T-helper 17 cell (primary cell): ENCODE measurements at places on chromosomes 6 and 20. TPM values are rescaled to one million over a fixed set of nuclear protein-coding genes. Genes with fewer than 3 reads are reported as not detected.

Gene FAM209A
- 6.7 TPM for total RNA-seq

DNA sequence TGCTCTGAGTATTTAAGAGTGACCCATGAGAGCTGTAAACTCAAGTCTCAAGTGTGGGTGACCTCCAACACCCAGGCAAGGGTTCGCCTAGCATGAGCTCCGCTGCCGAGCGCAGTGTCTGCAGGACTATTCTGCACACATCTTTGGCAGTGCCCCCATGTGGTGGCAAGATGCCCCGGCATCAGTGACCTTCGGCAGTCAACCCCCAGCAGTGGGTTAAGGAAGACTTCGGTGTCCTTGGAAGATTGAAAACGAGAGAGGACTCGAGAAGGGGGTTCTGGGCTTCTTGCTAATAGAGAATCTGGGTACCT is 43.1 kb downstream of the RBM38 start:
- H3K4me3 ChIP-seq: peak overlapping the region; percentile 67
- peak overlapping the region; percentile 93 for H3K27ac ChIP-seq
- H3K27me3 ChIP-seq: no peaks in the 10 kb centered on the region
- peaks cover 51% of the 10 kb centered on the region for H3K4me1 ChIP-seq

DNA sequence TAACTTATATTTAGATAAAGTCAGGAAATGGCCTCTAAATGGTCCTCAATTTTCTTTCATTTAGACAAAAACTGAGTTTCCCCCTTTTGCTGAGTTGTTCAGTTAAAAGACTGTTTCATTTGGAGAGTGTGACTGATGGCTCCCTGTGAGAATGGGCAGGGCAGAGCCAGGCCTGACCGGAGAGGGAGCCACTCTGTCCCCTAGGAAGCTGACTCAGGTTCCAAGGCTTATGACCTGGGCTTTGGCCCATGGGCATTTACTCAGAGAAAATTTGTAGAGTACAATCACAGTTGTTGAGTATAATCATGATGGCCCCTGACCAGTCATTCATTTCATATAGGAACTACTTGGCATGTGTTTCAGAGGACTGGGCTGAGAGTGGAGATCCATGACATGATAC is 37.0 kb upstream of the AIG1 start:
- no peak overlapping the region for H3K27ac ChIP-seq
- no peaks in the 10 kb centered on the region for H3K36me3 ChIP-seq
- H3K4me1 ChIP-seq: peaks cover 3% of the 10 kb centered on the region
- no peak for DNase-seq

GRCh38 chr20:46377518-46377917 is 28.9 kb downstream of the ELMO2 start:
- DNase-seq: no peak
- no peaks in the 10 kb centered on the region for H3K27me3 ChIP-seq
- no peak overlapping the region for H3K4me3 ChIP-seq
- peak overlapping the region; percentile 89 for H3K27ac ChIP-seq
- H3K36me3 ChIP-seq: peaks cover 27% of the 10 kb centered on the region
